ENCODE measurements at places on chromosomes 11 and 22.

GRCh38 chr11:42170601-42171000 is 711.1 kb upstream of the LRRC4C start:
- DNase-seq, result no peak

DNA sequence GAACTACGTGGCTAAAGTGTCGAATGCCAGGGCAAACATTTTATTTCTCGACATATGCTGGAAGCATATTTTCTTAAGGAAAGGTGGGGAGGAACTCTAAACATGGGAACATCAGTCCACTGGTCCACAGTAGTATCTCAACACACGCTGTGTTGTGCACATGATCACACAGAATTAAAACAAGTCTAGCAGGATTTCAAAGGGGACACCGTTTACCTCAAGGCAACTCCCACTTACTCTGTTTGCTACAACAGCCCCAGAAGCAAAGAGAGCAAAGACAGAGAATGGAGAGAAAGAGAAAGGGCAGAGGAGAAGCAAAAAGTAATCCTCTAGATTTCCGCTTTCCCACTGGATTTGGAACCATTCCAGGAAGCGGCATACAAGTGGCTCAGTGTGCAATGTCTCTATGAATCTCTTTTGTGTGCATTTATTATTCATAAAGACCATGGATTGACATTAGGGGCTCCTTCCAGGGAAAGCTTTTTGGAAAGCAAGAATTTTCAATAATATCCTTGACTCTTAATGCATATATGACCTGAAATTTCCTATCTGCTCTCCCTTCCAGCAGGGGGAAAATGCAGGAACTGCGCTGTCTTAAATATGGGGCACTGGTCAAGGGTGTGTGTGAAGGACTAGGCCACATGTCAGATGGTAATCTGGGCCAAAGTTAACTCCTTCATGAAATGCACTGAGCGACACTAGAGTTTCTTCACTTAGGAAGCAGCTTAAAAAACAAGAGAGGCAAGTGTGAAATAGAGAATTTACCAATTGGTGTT is 34.8 kb upstream of the CCDC34 start:
- DNase-seq, result no peak

- no peak for DNase-seq
These were observed 10.5 kb downstream of the FGF3 start for GRCh38 chr11:69808667-69809086.

GRCh38 chr11:30631148-30631547 is 45.0 kb upstream of the MPPED2 start:
- DNase-seq, result no peak

GRCh38 chr11:111938687-111939160 is 1.6 kb downstream of the DIXDC1 start:
- DNase-seq, result no peak

GRCh38 chr11:353179-353873 is 16.0 kb upstream of the B4GALNT4 start:
- no peak for DNase-seq

DNA sequence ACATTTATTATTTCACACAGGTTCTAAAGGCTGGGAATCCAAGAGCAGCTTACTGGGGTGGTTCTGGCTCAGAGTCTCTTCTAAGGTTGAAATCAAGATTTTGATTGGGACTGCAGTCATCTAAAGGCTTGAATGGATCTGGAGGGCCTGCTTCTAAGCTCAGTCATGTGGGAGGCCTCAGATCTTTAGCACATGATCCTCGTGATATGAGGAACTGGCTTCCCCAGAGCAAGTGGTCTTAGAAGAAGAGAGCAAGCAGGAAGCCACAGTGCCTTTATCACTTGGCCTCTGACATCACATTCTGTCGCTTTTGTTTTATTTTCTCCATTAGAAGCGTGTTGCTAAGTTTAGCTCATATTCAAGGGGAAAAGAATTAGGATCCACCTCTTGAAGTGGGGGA is 88.9 kb downstream of the ARFGAP2 start:
- no peak for DNase-seq
